Lung microvascular endothelial cell (primary cell): ENCODE measurements at places on chromosomes 11 and 22.

GRCh38 chr11:82899957-82900276 is 313 bp downstream of the PRCP start:
- DNase-seq: no peak

DNA sequence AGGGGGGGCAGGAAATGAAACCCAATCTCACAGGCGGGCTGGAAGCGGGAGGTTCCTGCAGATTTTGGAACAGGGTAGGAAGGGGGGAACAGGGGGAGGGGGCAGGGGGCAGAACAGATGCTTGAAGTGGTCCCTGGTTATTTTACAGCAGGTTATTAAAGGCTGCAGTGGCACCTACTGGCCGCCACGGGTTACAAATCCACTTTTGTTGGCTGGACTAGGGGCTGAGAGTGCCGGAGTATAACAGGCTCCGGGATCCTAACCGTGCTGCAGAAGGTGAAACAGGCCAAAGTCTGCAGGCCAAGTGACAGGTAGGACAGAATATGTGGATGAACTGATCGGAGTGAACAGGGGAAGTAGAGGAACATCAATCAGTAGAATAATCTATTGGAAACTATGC is 2.5 kb downstream of the ROBO3 start:
- DNase-seq: peak; percentile 56

DNA sequence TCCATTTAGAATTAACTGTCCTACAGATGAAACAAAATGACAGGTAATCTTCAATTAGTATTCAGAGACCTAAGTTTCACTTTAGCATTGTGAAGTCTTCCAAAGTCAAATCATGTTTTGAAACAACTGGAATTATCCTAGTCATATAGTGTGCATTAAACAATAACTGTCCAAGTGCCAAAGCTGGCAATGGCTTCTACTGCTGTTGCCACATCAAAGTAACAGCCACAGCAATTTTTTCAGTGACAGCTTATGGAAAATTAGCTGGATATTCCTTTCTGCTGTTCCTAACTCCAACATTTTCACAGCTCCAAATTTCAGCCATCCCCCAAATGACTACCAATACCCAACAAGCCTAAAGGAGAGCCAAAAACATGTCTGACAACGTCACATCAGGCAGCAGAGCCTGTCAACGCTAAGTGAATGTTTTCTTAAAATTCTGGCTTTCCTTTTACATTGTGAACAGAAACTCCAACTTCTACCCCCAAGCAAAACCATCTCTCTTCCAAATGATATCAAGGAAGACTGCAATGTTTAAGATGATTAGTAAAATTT is 45.3 kb upstream of the CCDC34 start:
- DNase-seq: peak; percentile 9

DNA sequence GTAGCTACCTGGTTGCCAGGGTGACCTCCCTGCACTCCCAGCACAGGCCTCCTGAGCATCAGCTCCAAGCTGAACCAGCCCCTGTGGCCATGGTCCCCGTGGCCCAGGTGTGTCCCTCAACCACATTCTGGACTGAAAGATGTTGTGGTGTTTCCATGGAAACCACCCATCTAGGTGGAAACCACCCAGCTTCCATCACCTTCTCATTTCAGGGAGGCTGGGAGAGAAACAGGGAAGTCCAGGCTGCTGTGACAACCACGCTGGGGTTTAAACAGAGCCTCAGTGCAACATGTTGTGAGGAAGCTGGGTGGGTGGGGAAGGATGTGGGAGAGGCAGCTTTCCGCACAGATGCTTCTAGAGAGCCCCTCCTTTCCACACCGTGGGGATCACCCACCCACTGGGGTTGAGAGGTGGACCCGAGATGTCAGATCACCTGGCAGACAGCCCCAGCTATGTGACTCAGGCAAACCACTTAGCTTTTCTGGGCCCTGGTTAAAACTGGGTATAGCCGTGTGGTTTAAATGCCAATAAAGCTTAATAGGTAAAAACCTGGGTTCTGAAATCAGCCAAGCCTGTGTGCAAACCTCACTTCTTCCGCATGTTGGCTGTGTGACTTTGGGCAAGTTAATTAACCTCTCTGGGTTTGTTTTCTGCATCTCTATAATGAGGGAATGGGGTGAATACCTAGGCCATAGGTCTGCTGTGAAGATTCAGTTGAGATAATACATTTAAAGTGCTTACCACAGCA is 46.4 kb downstream of the CD82 start:
- DNase-seq: no peak

DNA sequence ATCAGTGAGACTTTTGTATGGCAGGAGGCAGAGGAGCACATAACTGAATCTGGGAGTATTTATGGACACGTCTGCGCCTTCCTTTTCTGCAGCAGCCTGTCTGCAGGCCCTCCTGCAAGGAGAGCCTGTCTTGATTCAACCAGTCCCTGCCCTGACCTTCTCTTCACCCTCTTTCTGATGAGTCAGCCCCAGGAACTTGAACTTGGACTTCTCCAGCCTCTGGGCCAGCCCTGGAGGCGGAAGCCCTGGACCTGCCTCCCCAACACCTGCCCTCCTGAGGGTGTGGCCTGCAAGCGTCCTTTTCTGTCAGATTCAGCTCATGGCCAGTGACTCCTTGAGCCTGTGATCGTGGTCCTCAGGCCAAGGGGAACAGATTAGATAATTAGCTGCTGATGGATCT is 20.0 kb downstream of the DAGLA start:
- DNase-seq: no peak

DNA sequence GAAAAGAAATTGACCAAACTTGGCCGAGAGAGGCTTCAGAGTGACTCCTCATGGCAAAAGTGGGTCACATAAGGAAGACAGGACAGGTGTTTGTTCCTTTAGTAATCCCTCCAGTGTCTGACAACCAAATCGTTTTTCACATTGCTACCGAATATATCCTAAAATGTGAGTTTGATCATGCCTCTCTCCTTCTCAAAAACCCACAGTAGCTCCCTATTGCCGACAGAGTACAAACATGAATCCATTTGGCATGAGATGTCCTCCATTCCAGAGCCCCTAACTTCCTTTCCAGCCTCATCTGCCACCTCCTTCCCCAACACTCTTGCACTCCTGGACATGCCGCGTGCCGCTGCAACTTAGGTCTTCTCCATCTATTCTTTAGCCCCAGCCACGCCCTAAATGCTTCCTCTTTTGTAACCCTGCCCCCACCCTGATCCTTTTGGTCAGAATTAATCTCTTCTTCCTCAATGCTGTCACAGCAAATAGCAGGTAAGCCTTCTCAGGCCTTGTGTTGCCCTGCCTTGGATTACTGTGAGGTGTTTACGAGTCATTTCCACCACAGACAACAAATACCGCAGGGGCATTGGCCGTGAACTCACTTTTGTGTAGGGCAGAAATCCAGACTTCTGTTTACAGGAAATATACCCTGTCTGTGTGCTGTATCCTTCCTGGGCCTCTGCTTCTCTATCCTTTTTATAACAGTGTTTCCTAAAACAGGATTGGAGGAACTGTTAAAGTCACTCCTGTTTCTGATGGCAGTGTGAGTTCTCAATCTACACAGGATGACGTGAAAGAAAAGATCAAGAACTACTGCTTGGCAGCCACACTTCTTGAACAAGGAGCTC is 66.0 kb upstream of the FTH1 start:
- DNase-seq: no peak
